SK-N-MC (cell line): ENCODE measurements at places on chromosomes 5 and 9.

DNA sequence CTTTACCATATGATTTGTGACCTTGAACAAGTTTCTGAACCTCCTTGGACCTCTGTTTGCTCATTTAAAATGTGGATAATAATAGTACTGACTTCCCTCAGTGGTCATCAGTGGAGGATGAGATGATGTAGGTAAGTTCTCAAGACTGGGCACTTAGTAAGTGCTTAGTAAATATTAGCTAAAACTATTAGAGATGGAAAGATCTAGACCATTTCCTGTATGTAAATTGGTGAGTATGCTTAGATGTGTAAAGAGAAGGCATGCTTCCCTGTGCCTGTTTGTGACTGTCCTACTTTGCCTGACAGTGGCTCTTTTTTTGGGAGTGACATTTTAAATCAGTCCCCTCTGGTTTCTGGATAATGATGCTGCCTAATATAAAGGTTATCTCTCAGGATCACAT is 288.1 kb downstream of the GABRB2 start:
- no peak for DNase-seq

GRCh38 chr5:80399526-80400239 is 8.2 kb upstream of the ZFYVE16 start:
- no peak for DNase-seq

DNA sequence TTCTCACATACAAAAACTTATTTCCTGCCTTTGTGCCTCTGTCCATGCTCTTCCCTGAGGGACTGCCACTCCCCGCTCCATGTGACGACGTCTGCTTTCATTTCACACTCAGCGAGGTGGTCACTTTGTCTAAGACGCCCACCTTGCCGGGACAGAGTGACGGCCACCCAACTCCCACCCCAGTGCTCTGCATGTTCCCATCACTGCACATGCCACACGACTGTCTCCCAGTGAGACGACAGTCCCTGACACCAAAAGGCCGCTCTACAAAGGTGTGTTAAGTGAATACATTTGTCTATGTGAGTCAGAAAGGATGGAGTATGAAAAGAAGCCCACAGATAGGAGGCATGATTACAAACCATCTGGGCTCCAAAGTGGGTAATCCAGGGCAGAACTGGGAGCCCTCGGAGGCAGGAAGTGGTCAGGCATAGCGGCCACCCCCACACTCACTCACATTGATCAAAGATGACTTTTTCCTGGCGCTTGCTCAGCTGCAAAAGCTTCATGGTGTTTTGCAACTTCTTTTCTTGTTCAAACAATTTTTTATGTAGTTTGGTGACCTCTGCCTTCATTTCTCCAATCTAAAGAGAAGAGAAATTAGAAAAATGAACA is 185.8 kb downstream of the CDK5RAP2 start:
- no peak for DNase-seq

- DNase-seq, result no peak
Measured at GRCh38 chr9:93677641-93678136, 101.3 kb downstream of the PHF2 start.

DNA sequence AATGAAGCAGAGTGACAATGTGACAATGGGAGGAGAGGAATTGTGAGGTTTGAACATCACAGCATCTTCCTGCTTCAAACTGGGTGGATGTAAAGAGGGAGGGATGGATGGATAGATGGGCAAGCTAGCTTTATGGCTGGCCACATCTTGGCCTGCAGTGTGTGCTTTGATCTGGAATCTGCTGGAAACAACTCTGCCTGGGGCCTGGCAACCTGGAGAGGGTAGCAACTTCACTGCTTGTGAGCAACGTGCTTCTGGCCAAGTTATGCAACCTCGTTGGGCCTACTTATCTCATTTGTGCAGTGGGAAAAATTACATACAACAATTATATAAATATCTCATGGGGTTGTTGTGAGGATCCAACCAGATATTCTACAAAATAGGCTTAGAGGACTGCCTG is 5.3 kb downstream of the IL9 start:
- no peak for DNase-seq

GRCh38 chr5:138979684-138980280 is 104.6 kb upstream of the LRRTM2 start:
- DNase-seq, result no peak

DNA sequence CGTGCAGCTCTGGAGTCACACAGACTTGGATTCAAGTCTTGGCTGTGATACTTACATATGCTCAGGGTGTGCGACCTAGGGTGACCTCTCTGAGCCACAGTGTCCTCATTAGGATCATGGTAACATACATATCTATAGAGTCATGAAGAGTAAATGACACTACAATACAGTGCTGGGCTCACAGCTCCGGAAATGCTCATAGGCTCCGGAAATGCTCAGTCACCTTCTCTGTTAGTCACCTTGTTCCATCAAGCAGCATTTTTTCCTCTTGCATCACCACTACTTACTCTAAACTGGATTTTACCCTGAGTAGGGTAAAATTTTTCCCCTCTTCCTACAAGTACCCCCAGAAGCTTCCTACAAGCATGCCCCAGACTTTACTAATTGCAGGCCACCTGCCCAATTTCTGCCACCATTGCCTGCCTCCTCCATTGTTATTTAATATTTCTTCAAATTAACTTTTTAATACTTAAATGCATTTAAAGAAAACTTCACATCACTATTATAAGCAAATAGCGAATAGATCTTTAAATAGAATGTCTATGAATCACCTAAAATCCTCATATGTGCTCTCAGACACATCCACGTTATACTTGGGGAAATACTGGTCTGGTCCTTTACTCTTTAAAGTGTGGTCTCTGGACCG is 147.6 kb upstream of the SPRY4 start:
- peak; percentile 8 for DNase-seq

- DNase-seq, result peak; percentile 18
Measured at GRCh38 chr5:5340206-5340729, 82.2 kb upstream of the ICE1 start.

DNA sequence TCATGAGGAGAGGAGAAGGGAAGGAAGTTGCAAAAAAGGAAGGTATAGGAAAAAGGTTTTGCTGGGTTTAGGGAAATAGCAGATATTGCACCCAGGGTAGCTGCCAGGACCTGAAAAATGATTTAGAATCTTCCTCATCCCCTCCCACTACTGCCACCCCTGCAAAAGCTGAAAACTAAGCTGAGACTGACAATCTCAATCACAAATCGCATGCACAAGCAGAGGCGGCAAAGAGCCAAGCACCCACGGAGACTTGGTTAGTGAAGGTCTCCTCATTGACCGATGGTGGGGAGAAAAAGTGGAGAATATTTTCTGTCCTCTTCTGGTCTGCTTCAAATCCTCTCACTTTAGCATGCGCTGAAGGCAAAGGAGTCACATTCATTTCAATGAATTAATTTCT is 39.1 kb upstream of the PAM start:
- DNase-seq, result no peak

GRCh38 chr5:9789777-9790176 is 159.6 kb upstream of the TAS2R1 start:
- DNase-seq, result no peak

DNA sequence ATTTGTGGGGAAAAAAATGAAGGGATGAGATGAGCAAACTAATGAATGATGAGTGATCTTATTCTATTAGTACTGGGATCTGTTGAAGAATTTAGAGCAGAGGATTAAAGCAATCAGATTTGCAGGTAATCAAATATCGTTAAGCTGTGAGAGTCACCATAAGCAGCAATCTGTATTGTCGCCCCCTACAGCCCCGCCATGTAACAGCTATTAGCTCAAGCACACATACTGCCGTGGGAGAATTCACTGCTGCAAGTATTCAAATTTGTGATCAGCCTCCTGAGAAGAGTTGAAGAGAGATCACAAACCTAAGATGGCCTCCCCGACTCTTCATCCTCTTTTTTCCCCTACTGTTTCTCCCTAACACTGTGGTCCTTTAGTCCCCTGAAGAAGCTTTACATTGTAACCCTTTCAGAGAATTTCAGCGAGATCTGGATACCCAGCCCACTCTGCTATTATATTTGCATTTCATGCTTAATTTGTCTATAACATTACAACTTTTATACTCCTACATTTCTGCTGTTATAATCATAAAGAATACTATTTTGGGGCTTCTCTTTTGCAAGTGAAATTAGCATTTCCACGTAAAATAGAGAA is 28.5 kb upstream of the PHF24 start:
- DNase-seq, result no peak

- no peak for DNase-seq
Measured at GRCh38 chr5:103003872-103004271, 116.1 kb downstream of the GIN1 start.

- no peak for DNase-seq
Measured at GRCh38 chr9:104820336-104820735, 56.4 kb downstream of the NIPSNAP3B start.

DNA sequence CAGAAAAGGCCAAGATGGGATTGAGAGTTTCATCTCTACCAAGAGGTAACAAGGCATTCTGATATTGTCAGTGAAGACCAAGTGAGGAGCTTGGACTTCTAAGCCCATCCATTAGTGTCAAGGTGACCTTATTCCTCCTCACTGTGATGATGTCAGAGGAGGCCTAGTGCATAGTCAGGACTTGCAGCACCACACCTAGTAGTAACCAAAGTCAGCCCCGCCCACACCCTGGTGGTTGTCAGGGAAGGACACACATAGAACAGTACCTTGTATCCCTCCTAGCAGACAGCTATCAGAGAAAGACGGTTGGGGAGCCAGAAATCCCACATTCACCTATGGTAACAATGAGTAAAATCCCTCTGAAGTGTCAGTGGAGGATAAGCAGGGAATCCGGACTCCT is 111.7 kb downstream of the AP3B1 start:
- no peak for DNase-seq

DNA sequence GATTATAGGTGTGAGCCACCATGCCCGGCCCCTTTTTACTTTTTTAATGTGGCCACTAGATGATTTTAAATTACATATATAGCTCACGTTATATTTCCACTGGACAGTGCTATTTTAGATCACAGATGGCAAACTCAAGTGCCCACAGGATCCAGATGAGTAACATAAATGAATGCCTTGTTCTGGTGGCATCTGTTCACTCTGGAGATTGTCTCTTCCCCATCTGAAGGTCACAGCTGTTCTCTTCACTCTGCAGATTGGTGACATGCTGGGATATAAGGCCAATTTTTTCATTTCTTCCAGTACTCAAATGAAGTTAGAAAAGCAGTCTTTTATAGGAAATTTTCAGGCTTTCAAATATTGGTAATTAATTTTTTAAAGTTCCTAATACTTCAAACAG is 160.1 kb downstream of the DOCK8 start:
- DNase-seq, result no peak

GRCh38 chr5:89878140-89879132 is 531.1 kb downstream of the CETN3 start:
- DNase-seq, result peak; percentile 20

DNA sequence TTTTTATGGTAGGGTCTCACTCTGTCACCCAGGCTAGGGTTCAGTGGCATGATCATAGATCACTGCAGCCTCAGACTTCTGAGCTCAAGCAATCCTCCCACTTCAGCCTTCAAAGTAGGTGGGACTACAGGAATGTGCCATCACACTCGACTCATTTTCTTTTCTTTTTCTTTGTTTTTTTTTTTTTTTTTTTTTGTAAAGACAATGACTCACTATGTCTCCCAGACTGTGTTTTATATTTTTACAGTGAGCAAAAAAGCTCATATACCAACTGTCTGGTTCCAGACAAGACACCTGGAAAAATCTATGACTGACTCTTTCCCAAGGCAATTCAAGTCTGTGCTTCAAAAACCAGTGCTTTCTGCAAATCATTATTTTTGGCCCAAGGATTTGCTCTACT is 10.8 kb upstream of the FOXD1 start:
- DNase-seq, result no peak

DNA sequence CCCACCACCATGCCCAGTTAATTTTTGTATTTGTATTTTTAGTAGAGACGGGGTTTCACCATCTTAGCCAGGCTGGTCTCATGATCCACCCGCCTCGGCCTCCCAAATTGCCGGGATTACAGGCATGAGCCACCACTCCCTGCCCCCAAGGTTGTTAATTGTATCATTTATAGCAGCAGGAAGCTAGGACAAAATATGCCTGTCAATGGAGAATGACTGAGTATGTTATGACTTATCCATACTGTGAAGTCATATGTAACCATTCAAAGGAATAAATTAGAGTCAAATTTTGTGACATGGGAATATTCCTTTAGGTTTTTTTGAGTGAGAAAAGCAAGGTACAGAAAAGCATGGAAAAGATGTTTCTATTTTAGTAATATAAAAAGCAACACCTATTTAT is 3.9 kb upstream of the DAB2 start:
- DNase-seq, result no peak

DNA sequence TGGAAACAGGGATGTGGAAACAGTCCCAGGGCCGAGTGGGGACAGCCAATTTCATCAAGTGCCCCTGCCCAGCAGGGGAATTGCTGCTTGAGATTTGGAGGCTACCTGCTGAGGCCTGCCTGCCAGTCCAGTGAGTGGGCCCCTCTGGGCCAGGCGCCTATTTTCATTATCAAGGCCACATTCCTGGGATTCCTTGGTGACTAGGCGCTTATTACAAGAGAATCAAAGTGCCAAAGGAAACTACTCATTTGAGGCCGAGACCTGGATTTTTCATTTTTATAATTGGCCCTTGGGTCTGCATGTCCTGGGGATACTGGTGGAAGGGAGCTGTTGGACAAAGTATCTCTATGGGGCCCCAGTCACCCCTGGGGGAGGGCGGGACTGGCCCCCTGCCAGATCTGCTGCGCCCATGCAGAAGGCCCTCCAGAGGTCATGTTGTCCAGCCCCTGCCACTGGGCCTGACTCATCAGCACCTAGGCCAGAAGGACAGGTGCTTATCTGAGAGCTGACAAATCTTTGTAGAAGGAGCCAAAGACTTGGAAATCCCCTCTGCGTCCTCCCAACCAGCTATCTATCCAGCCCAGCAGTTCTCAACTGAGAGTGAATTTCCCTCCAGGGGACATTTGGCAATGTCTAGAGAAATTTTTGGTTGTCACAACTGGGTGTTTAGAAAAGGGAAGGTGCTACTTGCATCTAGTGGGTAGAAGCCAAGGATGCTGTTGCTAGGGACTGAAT is 45.6 kb downstream of the FOXI1 start:
- no peak for DNase-seq

DNA sequence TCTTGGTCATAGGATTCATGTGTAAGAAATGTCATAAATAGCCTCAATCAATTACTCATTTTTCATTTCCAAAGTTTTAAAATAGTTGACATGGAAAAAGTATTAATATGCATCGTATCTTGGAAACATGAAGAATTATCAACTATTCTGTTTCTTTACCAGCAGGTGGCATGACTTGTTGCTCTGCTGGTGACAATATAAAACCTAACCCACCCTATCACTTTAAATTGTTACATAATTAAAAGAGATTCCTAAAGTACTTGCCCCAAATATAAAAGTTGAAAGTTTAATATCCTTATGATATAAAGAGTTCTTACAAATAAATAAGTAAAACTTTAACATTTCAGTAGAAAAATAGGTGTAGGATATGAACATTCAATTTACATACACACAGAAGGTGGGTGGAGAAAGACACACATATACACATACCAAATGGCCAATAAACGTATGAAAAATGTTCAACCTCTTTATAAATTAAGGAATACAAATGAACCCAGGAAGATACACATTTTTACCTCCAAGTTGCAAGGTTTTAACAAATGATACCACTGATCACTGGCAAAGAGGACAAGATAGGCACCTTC is 30.6 kb downstream of the MAP1B start:
- DNase-seq, result no peak

- DNase-seq, result no peak
Measured at GRCh38 chr9:32200241-32200640, 184.2 kb upstream of the ACO1 start.
